Endothelial cell (in vitro differentiated cells): ENCODE measurements at places on chromosomes 2 and 18. TPM values are rescaled to one million over a fixed set of nuclear protein-coding genes. Genes with fewer than 3 reads are reported as not detected.

Gene GPAT2
- 0.15 TPM for total RNA-seq

GRCh38 chr2:177325554-177325953, 61.0 kb upstream of the NFE2L2 start:
- DNase-seq = no peak

DNA sequence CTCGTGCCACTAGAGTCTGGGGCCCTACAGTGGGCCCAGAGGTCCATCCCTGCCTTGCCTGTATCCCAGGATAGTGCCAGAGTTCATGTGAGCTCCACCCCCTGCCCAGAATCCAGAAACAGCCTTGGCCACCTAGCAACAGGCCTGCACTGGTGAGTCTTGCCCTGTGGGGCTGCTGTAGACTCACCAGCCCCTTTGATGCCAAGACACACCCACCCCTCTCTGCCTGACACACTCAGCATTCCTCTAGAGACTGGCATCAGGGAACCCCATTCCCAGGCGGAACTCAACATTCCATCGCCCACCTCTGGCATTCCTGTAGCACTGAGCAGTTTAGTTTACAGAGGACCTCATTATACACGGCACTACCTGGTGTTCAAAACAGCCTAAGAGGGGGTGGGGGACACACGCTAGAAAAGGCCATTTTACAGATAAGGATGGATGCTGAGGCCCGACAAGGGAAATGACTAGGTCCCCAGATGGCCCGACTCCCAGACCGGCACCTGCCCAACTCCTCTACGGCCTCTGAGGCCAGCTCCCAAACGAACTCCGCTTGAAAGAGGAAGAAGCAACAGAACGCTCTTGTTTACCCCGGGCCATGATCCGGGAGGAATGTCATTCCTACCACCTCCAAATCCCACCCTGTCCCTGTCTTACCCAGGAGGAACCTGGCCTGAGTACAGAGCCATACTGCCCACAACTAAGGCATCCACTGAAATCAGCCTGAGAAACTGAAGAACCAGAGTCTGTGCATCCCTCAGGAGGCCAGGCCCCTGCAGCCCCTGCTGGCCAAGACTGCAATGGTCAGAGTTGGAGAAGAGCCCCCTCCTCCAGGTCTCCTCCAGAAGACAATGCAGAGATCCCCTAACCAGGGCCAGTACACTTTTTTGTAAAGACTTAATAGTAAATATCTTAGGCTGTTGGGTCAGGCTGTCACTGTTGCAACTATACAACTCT, 180.2 kb downstream of the TNS1 start:
- peak; percentile 35 for DNase-seq

DNA sequence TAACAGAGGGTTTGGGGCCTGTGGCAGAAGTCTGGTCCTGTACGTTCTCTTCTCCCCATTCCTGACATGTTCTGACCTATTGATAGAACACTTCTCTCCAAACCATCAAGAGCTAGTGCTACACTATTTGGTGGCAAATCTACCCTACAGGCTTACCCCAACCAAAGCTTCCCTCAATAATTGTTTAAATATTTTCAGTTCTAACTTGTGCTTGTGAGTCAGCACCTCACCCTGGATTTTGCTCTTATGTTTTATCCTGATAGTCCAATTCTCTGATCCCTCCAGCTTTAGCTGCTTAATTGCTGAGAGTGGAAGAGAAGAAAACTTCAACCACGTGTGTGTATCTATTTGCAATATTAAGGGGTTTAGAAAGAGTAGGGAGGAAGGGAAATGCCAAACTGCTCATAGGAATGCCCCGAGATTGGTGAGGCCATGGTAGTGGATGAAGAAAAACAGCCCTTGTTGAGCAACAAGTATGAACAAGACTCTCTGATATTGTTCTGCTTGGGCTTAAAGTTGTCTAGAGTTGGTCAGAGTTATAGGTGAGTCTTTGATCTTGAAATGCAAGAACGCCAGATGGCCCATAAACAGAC, 67.8 kb upstream of the PARD3B start:
- no peak for DNase-seq

Gene SLC5A6
- total RNA-seq = 63.0 TPM

GRCh38 chr18:34223893-34224422, 755 bp downstream of the NOL4 start:
- no peak for DNase-seq

DNA sequence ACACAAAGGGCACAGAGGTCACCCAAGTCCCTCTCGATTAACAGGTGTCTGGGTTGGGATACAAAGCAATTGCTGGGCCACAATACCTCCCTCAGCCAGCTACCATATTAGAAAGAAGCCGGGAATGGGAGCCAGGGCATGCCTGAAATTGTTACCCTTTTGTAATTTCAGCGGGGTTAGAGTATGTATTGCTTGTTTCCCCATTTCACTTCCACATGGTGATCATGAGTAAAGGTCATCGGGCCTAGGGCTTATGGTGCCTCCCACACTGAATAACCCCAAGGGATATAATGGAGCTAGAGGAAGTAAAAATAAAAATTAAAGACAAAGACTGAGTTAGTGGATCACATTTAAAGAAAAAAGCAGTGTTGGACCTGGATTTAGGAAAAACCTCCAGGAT, 437.2 kb upstream of the KLHL29 start:
- no peak for DNase-seq

GRCh38 chr2:82411071-82411470, 2048.0 kb downstream of the SUCLG1 start:
- no peak for DNase-seq

Gene ADGRF3
- total RNA-seq = 4.9 TPM

DNA sequence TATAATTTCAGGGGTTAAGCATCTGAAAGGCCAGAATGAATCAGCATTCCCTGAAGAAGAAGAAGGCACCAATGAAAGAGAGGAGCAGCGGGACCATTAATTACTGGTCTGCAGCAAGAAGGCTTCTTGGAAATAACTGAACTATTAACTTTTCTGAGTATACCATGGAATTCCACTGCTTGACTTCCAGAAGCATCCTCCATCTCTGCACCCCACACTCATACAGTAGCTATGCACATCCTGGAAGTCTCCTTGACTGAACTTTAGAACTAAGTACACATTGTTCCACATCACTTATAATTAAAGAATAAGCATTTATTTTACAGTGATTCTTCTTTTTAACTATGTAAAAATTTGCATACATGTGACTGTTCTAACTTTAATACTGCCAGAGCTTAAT, 131.5 kb downstream of the PPP1R1C start:
- no peak for DNase-seq

Gene IL37
- total RNA-seq = not detected

DNA sequence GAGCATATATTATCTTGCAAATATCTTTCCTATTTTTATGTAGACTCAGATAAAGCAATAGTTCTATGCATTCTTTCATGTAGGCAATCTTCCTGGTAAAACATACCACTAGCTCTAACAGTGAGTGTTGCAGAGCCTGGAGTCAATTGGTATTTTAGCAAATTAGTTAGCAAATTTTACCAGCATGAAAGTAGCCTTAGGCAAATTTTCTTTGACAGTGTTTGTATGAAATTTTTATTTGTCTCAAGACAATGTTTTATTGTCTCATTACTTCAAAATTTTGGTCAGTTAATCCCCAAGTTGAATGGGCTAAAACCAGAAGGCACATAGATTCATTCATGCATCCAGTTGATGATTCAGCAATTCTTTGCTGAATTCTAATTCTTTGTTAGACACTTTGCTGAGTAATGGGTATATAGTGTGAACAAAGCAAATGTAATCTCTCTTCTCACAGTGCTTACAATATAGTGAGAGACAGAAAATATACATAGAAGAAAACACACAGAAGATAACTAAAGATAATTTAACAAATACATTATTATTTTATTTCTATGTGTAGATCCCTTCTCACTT, 27.1 kb downstream of the SLC38A11 start:
- DNase-seq = no peak

- no peak for DNase-seq
These were observed 259.1 kb downstream of the PRKCE start for GRCh38 chr2:45910473-45911060.

- no peak for DNase-seq
These were observed 74.3 kb downstream of the XRCC5 start for GRCh38 chr2:216183462-216183861.

GRCh38 chr18:55375930-55376329, 212.1 kb downstream of the TCF4 start:
- no peak for DNase-seq

Gene PROKR1
- total RNA-seq = 0.38 TPM

Gene CRYBA2
- total RNA-seq = not detected

DNA sequence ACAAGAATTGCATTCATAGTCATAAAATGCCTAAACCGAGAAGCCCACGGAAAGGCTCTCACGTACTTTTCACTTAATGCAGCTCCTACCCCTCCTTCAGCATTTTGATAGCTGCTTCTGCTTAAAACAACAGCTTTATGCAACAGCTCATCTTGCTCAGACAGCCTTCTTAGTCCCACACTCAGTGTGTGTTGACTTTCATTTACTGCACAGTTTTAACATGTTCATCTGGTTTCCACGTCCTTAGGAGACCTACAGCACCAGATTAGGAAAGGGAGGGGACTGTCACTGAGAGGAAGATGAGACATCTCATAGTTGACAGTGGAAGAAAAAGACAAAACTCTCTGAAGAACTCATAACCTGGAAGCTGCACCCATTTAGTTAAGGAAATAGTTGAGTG, 435.4 kb downstream of the SETBP1 start:
- no peak for DNase-seq

Gene COL4A4
- total RNA-seq = 0.15 TPM

Gene TRIB2
- total RNA-seq = 10.1 TPM

DNA sequence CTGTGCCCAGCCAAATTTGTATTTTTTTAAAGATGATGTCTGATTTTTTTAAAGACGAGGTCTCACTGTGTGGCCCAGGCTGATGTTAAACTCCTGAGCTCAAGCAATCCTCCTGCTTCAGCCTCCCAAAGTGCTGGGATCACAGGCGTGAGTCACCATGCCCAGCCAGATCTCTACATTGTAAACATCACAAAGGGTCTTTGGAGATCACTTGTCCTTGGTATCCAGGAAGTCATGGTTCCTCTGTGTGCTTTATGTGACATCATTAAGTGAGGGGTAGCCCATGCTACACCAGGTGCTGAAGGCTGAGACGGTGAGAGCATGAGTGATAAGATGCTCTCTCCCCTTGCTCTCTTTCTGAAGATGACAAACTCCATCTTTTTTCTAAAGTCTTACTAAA, 7.0 kb upstream of the NUP35 start:
- no peak for DNase-seq

Gene DSG1
- total RNA-seq = not detected

DNA sequence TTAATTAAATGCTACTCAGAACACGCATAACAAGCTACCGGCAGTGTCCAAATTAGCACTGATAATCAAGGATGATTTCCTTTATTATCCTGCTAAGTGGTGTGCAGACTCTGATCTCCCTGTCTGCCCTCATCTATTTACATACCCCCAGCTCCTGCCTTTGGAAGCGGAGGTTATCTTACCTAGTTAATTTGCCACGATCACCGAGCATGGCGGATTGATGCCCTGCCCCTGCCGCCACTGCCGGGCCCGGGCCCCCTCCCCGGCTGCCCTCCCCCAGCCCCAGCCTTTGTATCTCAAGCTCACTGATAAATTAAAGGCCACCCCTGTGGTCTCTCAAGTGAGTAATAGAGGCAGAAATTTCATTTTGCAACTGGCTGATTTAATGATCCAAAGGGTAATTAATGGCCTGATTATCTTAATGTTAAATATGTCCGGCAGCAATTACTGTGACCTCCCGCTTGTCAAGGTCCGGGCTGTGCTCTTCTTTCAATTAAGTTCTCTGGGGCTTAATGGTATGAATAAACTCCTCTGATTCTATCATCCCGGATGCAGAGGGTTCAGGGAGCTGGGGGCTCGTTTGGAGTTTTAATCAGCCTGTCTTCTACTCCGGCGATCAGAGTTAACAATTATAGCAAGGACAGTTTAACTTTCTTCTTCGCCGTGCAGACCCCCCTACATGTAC, 113.4 kb downstream of the GBX2 start:
- no peak for DNase-seq

GRCh38 chr2:191015239-191015638, 1.3 kb upstream of the STAT1 start:
- DNase-seq = no peak

Gene MTCL1
- total RNA-seq = 3.8 TPM

DNA sequence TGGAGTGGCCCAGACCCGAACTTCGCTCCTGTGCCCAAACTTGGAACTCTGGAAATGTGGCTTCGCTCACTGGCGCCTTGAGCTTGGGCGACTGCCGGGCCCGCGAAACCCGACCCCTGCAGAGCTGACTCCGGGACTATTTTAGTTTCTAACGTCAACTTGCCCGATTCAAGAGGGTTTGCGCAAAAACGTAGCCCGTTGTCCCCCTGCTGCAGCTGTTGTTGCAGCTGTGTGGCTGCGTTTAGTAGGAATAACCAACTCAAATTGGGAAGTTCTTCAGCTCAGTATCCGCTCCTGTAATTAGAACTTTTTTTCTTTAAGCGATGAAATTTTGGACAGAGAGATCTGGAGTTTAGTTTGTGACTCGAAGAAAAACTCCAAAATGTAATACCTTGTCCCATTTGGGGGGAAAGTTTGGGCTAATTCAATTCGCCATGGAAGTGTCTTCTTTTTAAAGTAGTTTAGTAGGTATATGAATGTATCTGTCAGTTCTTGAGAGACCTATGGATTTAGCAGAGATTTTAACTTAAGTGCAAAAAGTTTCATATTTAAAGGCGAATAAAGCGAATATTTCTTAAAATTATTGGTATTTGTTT, 559 bp downstream of the MYL12A start:
- DNase-seq = peak; percentile 40

DNA sequence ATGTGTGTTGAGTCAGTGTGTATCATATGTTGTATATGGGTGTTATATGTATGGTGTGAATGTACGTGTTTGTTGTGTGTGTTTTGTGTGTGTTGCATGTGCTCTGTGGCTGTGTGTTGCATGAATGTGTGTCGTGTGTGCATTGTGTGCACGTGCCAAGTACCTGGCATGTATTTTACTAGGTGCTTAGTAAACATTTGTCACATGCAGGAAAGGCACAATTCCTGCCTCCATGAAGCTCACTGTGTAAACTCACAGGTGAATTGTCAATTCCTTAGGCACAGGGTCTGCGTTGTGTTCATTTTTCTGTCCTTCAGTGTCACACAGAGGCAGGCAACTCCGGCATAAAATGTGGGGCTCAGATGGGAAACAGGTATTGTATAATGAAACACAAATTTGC, 22.3 kb upstream of the IL1R1 start:
- DNase-seq = no peak

GRCh38 chr18:3584897-3585460, 135.0 kb downstream of the TGIF1 start:
- no peak for DNase-seq

- no peak for DNase-seq
These were observed 25.4 kb downstream of the SLC40A1 start for GRCh38 chr2:189555232-189555631.

- no peak for DNase-seq
These were observed 271.9 kb upstream of the CXCR4 start for GRCh38 chr2:136389809-136390208.

- no peak for DNase-seq
These were observed 48.3 kb upstream of the ITGA4 start for GRCh38 chr2:181408861-181409260.

Gene SH3BP4
- 58.6 TPM for total RNA-seq

DNA sequence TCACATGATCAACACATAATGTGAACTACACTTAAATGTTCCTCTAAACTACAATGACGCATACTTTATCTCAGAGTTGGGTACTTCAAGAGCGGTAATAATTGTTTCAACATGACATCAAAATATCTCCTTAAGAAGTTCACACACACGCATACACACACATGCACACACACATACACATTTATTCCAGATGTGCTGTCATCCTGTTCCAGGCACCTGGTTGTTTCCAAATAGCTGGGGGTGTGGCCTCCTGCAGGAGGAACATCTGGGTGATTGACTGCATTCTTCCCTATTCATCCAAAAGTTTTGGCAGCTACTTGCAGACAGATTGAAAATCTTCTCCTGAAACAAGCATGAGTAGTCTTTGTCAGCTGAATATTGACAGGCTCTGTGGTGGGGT, 37.9 kb upstream of the PIK3C3 start:
- no peak for DNase-seq

Gene RAB6D
- total RNA-seq = 0.59 TPM
